ENCODE measurements at places on chromosomes 5 and 9.

DNA sequence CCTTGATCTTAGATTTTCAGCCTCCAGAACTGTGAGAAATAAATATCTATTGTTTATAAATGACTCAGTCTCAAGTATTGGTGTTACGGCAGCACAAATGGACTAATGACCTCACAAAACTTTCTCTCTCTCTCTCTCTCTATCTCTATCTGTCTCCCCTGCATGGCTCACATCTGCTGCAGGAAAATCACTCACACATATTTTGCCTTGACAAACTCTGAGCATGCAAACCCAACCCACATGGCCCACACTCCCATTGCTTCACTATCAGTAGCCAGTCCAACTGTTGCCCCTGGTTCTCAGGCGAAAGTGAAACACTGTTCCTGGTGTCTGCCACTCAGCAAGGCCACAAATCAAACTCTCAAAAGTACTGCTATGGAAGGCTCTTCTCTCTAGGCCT, 66.4 kb upstream of the PIK3R1 start:
- no peak for DNase-seq

GRCh38 chr9:134602547-134603362, 38.8 kb upstream of the COL5A1 start:
- DNase-seq: no peak

DNA sequence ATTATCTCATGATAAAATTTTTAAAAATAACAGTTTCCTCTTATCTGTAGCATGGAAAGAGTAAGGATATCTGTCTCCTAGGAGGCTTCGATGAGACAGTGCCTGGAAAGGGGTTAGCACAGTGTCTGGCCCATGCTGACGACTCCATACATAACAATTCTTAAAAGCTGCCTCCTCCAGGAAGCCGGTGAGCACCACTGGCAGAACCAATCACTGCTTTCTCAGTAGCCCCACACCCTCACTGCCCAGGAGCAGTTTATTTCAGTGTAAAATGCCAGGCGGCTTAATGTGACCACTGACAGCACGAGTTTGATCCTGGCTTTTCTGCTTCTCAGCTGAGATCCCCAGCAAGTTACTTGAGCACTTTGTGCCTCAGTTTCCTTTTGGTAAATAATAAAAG, 1.2 kb upstream of the NIPAL4 start:
- DNase-seq: no peak

DNA sequence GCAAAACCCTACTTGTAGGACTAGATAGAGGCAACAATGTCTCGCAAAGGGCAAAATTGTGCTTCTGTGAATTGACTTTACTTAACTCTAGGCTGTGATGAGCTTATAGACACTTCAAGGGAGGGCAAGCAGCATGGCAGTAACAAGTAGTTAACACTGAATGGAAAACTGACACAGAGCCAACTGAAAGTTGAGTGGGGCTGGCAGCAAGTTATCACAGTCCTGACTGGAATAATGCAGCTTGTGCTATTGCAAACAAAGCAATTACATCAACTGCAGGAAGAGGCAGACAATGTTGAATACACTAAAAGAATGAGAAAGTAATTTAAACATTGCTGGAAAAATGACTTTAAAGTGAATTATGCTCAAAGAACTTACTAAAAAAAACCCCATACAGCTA, 62.2 kb downstream of the RNF38 start:
- DNase-seq: no peak

DNA sequence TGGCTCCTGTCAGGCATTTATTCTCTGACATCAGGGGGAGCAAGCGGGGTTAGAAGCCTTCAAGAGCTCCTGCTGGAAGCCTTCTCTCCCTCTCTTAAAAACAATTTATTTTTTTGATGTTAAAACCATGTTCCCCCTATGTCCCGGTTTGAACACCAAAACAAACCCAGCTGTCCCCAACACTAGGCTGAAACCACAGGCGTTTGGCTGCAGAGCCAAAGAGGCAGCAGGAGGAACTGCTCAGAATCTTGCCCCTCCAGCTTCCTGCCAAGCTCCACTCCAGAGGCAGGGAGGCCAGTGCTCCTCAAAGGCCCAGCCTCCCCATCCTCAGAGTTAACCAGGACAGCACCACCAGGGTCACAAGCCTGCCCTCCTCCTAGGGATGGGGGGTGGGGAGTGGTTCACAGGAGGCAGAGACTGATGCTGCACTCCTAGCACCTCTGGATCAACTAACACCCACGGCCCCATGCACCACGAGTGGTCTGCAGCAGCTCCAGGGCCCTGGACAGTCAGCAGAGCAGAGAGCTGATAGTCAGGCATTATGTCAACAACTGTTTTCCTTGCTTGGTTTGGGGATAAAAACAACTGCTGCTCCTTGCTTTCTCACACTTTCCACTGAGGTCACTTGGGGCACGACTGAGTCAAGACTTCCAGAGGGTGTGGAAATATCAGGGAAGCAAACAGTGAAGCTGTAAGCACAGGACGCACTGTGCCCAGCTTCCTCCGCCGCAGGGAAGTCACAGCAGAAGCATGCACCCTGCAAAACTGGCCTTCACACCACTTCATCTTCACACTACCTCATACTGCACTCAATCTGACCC, 96.5 kb upstream of the ADRA1B start:
- DNase-seq: no peak

DNA sequence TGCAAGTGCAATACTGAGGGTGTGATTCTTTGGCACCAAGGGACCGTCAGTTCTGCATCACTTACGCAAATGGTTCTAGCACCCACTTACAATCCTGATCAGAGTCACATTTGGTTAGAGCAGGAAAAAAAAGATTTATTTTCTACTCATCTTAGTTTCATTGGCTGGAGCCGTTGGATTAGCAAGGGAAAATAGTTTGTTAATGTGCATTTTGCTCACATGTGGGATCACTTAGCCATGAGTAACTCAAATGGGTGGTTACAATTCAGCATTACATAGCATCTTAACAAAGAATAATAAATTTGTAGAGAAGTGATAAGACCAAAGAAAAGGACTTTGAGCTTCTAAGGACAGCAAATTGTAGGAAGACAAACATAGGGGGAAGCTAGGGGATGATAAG, 216.9 kb downstream of the AUH start:
- DNase-seq: no peak

DNA sequence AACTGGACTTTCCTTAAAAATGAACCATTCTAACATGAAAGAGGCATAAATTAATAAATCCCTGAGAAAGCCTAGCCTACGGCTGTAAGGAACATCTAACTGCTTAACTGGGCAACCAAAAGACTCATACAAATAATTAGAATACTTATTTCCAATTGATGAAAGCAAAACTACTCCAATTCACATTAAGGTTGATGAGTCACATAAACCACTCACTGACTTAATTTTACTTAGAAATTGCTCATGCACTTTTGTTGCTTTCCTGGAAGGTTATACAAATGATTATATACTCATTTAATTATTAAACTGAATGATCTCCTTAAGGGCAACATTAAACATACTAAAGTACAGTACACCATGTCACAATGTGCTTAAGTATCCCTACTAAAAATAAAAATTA, 101.9 kb downstream of the NFIB start:
- no peak for DNase-seq

All from CD8-positive, alpha-beta memory T cell (primary cell).